ENCODE measurements at places on chromosomes 3 and 15.

DNA sequence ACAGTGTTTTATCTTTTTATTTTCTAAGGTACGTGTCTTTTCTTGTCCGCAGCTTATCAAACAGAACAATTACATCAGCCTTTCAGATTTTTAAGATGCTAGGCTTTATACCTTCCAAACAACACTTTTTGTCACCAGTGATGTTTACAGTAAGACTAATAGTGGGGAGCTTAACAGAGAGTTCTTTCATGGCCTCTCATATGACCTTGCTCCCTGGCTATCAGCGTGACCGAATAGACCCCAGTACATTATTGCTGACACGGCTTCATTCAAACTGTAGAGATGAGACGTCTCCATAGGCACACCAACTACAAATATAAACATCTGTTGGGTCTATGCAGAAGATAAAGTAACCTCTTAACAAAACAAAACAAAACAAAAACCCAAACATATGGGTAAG is 477.6 kb upstream of the KCNMB2 start:
- DNase-seq, result no peak

GRCh38 chr15:69603369-69604071 is 150.9 kb downstream of the RPLP1 start:
- DNase-seq, result no peak

DNA sequence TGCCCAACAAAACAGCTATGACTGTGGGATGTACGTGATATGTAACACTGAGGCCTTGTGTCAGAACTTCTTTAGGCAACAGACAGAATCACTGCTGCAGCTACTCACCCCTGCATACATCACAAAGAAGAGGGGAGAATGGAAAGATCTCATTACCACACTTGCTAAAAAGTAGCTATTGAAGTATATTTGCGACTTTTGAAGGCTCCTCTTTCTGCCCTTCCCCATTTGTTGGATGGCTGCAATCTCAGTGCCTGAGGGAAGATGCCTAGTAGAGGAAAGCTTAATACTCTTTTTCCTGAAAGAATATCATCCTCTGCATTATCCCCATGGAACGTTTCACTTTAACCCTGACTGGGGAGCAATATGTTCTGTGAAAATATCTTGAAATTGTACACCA is 21.9 kb downstream of the SENP8 start:
- DNase-seq, result no peak

GRCh38 chr3:102608875-102609274 is 174.1 kb downstream of the ZPLD1 start:
- no peak for DNase-seq

- peak; percentile 49 for DNase-seq
Measured at GRCh38 chr3:151835751-151836525, 22.0 kb downstream of the AADAC start.

GRCh38 chr3:23387286-23387918 is 184.3 kb downstream of the UBE2E2 start:
- no peak for DNase-seq

- no peak for DNase-seq
Measured at GRCh38 chr3:15052335-15053242, 12.5 kb downstream of the MRPS25 start.

DNA sequence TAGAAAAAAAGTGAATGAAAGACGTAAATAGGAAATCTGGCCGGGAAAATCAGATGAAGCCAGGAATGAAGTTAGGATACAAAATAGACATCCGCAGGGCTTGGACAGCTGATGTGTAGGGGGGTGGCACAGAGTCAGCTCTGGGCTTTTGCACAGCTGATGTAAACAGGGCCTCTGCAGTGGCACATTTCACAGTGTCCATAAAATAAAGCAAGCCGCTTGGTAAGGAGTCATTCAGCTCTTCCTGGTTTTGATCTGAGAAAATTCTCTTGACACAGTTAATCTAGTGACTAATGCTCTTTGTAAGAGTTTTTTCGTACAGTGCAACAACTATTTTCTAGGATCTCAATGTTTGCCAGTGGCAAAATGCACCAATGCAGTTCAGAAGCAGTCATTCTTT is 153.3 kb downstream of the USP13 start:
- peak; percentile 17 for DNase-seq

- peak; percentile 72 for DNase-seq
Measured at GRCh38 chr3:184058029-184058428, 5.2 kb downstream of the HTR3C start.

GRCh38 chr3:71388535-71389120 is 194.9 kb downstream of the FOXP1 start:
- DNase-seq, result no peak

GRCh38 chr3:150059729-150060128 is 89.0 kb upstream of the PFN2 start:
- no peak for DNase-seq

DNA sequence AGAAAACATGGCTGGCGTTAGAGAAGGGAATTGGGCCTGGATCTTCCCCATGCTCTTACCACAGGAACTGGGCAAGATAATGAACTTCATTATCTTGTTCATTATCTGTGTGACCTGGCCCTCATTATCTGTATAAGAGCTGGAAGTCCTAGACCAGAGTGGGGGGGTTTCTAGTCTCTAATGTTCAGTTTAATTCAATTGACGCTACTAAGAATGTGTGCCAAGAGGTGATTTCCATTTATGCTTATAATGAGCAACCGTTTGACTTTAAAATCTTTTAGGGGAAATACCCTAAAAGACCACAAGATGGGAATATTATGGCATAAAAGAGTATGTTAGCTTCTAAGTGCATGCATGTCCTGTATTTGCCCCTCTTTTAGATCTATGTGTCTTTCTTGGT is 59.1 kb upstream of the CSTA start:
- no peak for DNase-seq

GRCh38 chr3:153311541-153311940 is 149.5 kb downstream of the RAP2B start:
- no peak for DNase-seq

DNA sequence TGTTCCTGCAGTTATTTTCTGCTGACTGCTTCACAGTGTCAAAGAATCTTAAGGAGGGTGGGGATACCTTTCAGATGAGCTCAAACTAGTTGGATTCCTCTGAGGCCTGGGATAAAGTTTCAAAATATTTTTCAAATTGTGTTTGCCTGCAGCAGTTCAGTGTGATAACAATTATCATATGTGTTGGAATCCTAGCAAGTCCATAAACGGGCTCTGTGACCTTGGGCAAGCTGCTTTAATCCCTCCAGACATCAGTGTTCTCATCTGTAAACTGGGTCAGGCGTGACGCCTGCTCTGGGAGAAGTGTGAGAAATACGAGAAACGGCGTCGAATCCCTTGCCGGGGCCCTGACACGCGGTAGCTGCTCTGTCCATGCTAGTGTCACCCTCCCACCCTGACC is 153.5 kb downstream of the UACA start:
- DNase-seq, result no peak

All from fibroblast of skin of right biceps (primary cell).